Left kidney (tissue), 8 donors: ENCODE measurements at places on chromosomes 16 and 17.

GRCh38 chr16:81003064-81003463, 3.6 kb downstream of the CMC2 start:
- no peak for DNase-seq

DNA sequence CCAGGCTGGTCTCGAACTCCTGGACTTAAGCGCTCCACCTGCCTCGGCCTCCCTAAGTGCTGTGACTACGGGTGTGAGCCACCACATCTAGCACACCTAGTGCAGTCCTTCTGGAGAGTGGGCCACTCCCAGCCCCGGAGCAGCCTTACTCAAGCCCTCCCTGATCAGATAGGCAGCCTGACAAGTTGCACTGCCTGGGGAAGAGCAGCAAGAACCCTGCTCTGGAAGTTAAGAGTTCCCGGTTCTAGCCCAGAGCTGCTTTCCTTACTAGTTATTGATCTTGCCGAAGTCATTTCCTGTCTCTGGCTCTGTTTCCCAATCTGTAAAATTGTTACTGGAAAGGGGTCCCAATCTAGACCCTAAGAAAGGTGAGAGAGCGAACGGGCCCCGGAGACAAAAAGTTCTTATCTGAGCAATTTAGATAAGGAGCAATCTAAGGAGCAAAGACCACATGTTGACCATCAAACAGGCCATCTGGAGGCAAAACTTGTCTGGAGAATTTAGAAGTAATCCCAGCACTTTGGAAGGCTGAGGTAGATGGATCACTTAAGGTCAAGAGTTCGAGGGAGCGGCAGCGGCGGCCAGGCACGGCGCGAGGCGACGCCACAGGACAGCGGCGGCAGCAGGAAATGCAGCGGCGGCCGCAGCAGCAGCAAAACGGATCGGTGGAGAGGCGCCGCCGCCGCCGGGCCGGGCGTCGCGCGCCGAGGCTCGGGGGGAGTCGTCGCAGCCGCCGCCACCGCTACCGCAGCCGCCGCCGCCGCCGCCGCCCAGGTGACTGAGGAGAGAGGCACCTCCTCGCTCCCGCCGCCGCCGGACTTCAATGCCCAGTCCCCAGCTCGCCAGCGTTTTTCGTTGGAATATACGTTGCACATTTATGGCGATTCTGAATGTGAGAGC, 4.3 kb upstream of the NAGLU start:
- DNase-seq = no peak

- no peak for DNase-seq
Observed at GRCh38 chr17:51846566-51846965, 311.9 kb downstream of the CA10 start.

- DNase-seq = no peak
Observed at GRCh38 chr17:40402668-40403067, 15.0 kb downstream of the TOP2A start.

DNA sequence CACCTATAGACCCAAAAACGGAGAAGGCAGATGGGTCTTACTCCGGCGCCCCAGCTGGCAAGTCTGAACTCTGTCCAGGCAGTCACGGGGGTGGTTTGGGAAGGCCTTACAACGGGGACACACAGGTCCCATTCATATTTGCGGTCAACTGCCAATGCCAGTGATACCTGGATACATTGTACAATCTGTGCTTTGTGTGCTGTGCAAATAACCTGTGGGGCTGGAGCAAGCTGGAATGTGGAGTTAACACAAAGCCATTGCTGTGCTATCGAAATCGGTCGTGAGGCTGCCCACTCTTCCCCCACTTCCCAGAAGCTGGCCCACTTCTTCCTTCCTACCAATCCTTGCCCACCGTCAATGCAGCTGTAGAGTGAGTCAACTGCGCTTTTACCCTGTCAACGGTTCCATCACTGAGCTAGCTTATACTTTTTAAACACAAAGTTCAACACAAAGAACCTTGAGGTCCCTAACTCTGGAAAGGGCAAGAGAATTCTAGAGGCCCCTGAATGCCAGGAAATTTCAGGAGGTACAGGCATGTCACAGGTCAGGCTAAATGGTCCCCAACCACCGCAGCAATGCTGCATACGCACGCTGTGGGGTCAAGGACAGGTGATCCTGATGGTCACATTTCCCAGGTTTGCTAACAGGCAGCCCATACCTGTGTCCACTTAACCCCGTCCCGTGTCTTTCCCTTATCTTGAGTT, 122.8 kb downstream of the ZFHX3 start:
- no peak for DNase-seq

DNA sequence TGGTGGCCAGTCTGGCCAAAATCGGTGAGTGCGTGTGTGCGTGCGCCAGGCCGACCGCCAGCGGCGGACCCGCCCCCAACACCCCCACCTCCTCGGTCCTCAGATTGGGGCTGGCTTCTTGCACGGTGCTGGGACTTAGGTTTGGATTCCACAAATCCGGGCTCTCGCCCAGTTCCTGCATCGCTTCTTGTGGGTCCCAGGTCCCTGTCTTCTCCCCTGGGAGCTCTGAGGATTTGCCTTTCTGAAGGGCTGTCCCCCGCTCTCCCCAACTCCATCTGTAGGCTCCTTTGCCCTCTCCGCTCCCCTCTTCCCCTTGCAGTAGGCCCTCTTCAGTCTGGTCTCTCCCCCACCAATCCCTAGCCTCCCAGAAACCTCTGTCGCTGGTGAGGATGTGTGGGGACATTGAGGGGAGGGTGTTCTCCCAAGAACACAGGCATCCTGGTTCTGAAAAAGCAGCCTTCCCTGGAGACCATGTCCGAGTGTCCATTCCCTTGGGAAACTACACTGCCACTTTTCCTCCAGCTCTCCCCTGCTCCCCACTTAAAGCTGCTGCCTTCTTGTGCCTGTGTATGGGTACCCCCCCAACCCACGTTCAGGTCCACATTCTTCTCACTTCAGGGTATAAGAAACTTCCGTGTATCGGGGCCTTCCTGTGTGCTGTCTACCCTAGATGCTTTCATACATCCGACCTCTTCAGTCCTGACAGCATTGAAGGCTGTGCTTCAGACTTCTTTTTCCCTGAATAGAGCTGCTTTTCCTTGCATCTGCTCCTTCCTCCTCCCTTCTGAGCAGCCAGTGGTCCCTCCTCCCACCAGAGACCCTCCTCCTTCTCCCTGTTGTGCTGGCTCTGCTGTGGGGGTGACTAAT, 632 bp downstream of the SLC9A5 start:
- DNase-seq = no peak

DNA sequence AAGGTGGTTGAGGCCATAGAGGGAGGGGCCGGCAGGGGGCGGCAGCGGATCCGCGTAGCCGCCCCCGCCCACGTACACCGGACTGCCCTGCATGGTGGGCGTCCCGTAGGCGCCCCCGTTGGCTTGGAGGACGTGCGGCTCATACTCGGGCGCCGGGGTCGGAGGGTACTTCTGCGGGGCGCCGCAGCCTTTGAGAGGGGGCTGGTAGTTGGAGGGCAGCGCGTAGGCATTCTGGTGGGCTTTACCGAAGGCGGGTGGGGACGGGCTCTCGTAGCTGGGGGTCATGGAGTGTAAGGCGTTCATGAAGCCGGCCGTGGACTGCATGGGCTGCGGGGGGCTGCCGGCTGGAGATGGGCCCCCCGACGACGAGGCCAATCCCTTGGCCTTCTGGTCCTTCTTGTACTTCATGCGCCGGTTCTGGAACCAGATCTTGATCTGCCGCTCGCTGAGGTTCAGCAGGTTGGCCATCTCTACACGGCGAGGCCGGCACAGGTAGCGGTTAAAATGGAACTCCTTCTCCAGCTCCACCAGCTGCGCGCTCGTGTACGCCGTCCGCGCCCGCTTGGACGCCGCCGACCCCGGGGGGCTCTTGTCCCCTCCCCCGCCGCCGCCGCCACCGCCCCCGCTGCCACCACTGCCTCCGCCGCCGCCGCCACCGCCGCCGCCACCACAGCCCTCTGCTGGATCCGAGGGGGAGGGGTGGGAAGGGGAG, 5.7 kb upstream of the HOXB2 start:
- peak; percentile 13 for DNase-seq

- peak; percentile 39 for DNase-seq
Observed at GRCh38 chr16:19696328-19696727, 21.7 kb downstream of the KNOP1 start.

DNA sequence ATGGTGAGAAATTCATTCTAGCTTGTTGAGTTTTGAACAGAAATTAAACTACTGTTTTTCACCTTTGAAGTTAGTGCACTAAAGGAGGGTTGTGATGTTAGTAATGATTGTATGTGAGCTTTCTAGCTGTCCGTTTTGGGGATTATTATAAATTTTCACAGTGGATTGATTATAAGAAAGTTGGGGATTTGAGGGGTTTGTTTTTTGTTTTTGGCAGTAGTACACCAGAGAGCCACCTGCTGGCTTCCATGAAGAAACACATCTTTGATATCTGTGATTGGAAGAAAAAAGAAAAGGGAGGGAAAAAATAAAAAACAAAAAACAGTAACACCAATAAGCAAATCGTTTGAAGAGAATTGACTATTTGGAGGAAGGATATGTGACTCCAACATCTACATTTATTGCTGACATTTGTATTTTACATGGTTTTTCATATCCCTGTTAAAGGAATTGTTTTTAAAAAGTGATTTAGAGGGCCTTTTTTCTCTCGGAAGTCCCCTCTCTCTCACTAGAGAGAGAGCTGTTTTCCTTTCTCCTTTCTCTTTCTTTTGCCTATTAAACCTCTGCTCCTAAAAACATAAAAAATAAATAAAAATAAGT, 1469.5 kb upstream of the GOT2 start:
- peak; percentile 12 for DNase-seq

DNA sequence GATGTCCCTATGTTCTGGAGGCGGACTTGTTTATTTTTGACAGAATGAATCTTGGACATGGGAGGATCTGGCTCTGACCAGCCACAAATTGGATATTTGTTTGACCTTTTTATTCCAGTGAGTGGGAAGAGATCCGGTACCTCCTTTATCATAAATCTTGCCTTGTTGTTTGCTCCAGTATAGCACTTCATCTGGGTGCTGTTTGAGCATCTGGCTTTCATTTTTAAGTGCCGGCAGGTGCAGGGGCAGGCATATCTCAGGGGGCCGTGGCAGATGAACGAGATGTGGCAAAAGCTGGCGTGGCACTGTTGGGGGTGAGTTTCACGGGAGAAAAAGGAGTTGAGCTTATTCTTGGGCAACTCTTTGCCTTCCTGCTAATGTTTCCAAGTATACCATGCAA, 37.8 kb downstream of the MSI2 start:
- no peak for DNase-seq

- no peak for DNase-seq
Observed at GRCh38 chr16:10325783-10326543, 59.9 kb upstream of the ATF7IP2 start.

DNA sequence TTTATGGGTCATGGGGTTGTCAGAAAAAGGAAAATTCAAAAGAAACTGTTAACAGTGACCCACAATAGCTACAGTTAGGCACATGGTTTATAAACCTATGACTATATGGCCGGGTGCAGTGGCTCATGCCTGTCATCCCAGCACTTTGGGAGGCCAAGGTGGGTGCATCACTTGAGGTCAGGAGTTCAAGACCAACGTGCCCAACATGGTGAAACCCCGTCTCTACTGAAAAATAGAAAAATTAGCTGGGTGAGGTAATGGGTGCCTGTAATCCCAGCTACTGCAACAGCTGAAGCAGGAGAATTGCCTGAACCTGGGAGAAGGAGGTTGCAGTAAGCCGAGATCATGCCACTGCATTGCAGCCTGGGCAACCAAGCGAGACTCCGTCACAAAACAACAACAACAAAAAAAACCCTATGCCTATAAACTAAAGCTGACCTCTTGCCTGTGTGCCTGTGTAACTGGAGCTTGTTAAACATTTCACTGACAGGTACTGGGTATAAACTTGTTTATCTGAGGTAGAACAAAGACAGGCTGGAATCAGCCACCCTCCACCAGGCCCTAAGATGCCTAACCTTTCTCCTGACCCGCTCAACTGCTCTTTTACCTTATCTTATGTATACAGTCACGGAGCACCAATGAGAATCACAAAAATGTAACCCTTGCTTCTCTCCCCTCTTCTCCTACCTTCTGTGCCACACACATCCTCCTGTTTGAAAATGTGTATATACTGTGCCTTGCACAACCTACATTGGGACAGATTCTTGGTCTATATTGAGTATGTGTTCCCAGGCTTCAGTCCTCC, 62.9 kb upstream of the ATF7IP2 start:
- DNase-seq = no peak

GRCh38 chr16:85545227-85545818, 67.8 kb upstream of the GSE1 start:
- no peak for DNase-seq

GRCh38 chr17:9237661-9238301, 216.5 kb downstream of the NTN1 start:
- DNase-seq = no peak

- DNase-seq = no peak
Observed at GRCh38 chr16:82300374-82300951, 130.4 kb upstream of the MPHOSPH6 start.

- no peak for DNase-seq
Observed at GRCh38 chr17:72901657-72902056, 190.8 kb downstream of the SLC39A11 start.

DNA sequence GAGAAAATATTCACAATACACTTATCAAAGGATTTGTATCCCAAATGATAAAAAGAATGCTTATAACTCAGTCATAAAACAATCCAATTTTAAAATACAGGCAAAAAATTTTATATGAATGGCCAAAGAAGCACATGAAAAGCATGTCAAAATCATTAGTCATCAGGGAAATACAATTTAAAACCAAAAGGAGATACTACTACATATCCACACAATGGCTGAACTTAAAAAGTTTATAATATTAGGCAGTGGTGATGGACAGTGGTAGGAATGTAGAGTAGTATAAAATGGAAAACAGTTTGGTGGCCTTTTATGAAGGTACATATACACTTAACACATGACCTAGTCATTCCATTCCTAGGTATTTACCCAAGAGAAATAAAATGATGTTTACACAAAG, 12.2 kb downstream of the CMC2 start:
- DNase-seq = no peak

DNA sequence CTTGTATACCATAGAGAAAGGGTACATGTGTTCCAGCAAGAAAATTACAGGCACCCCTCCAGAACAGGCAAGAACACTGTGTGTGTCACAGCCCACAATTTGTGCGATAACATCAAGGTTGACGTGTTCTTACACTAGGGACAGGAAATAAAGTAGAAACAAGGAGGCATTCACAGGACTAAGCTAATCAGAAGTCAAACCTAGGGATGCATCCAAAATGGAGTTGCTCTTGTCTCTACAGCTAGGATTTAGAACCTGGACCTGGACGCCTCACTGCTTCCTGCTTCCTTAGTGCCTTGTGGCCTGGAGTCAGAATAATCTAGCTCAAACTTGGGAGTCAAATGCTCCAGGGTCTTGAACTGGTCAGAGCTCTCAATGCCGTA, 41.3 kb downstream of the GINS3 start:
- no peak for DNase-seq

GRCh38 chr16:84095466-84095865, 21.3 kb downstream of the MBTPS1 start:
- DNase-seq = no peak

- no peak for DNase-seq
Observed at GRCh38 chr17:57490890-57491289, 234.6 kb downstream of the MSI2 start.

- DNase-seq = no peak
Observed at GRCh38 chr17:34285286-34285792, at the start of gene CCL11. TSS of gene CCL11 (plus strand) at chr17:34285742. CDS start at chr17:34285809, 67 bp downstream.

- DNase-seq = no peak
Observed at GRCh38 chr16:82149536-82149935, 20.5 kb downstream of the MPHOSPH6 start.
